ENCODE measurements at places on chromosomes 6 and 20.
A peak's percentile ranks its signal among the peaks of the same experiment; 100 is the strongest.

GRCh38 chr20:47778398-47779354 is 6.6 kb downstream of the SULF2 start:
- no peak for DNase-seq

GRCh38 chr6:18023891-18024290 is 36.5 kb upstream of the KIF13A start:
- DNase-seq = no peak

- DNase-seq = no peak
Observed at GRCh38 chr6:1179571-1180459, 132.1 kb upstream of the FOXQ1 start.

- DNase-seq = no peak
Observed at GRCh38 chr20:16459019-16459700, 114.1 kb downstream of the KIF16B start.

DNA sequence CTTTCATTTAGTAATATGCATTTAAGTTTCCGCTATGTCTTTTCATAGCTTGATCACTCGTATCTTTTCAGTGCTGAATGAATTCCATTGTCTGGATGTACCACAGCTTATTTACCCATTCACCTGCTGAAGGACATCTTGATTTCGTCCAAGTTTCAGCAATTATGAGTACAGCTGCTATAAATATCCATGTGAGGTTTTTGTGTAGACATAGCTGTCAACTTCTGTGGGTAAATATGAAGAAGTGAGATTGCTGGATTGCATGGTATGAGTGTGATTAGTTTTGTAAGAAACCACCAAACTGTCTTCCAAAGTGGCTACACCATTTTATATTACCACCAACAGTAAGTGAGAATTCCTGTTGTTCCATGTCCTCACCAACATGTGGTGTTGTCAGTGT is 79.2 kb upstream of the STMND1 start:
- DNase-seq = no peak

- no peak for DNase-seq
Observed at GRCh38 chr6:6610031-6610591, 21.6 kb downstream of the LY86 start.

DNA sequence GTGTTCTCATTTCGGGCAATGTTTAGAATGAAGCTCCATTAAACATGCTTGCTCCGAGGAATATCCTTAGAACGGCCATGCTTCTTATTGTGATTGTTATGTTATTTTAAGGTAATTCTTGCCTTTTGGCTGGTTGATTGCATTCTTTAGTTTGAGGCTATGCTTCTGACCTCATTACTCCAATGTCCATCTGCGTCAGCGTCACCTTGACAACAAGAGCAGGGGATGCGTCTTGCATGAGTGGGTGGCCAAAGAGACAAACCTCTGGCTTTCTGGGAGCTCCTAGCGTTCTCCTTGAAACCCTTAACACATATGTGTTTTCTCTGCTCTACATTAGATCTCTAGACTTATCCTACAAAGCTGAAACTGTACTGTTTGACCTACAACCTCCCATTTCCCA is 184.3 kb downstream of the THBS2 start:
- DNase-seq = no peak

GRCh38 chr6:63533026-63533425 is 39.3 kb upstream of the LOC128125822 start:
- DNase-seq = no peak

DNA sequence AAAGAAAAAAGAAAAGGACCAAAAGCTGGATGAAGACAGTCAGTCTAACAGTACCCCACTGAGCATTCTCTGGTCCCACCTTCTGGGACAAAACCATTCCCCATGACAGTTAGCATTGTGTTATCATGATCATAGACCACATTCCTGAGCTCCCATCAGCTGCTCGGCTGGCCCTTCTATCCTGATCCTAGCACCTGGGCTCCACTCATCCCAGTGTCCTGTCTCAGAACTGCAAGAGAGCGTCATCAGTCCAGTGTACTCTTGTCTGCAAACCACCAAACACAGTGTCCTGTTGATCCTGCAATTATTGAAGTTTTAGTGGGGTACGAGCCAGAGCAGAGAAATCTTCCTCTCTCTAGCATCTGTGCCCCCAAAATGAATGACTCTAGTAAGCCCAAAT is 16.0 kb upstream of the TAAR1 start:
- no peak for DNase-seq

GRCh38 chr6:152669895-152670294 is 27.8 kb upstream of the MYCT1 start:
- DNase-seq = no peak

- DNase-seq = no peak
Observed at GRCh38 chr6:8110725-8111124, 8.4 kb upstream of the EEF1E1 start.

- DNase-seq = no peak
Observed at GRCh38 chr20:46060301-46060881, 29.4 kb downstream of the NCOA5 start.

DNA sequence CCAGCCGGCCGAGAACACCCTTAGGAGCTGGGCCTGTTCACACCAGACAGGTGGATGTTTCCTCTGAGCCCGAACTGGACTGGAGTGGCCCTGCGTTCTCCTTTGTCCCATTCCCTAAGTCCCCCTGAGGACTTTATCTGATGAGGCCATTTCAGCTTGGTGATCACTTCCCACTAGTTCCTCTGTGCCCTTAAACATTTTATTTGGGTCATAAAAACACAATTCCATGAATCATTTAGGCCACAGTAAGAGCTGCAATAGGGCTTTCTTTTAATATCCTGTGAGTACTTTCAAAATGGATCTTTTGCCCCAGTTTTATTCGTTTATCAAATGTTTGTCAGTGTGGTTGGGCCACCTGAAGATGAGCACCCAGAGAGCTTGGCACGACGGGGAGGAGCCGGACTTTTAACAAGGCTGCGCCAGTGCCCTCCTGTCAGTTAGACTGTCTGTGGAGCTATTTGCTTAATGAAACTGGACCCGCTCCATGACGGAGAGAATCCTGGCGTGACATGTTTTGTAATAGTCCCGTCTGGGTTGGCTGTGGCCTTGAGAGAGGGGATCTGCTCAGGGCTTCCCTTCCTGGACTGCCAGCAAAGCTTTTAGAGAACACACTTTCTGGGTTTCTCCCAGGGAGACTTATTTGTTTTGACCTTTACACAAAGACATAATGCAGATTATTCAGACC is 53.5 kb downstream of the ZDHHC14 start:
- no peak for DNase-seq

GRCh38 chr20:38414769-38415450 is 20.2 kb downstream of the SNHG17 start:
- DNase-seq = no peak

GRCh38 chr20:46751856-46752255 is 42.4 kb downstream of the SLC2A10 start:
- peak; percentile 18 for DNase-seq

GRCh38 chr20:16158976-16159286 is 414.3 kb downstream of the KIF16B start:
- DNase-seq = peak; percentile 15

- no peak for DNase-seq
Observed at GRCh38 chr6:63821442-63821841, 185.8 kb downstream of the PHF3 start.

All from SK-N-DZ (cell line).